Fibroblast of upper back skin (primary cell): ENCODE measurements at places on chromosomes 16 and 17.
A peak's percentile ranks its signal among the peaks of the same experiment; 100 is the strongest.

- DNase-seq, result peak; percentile 21
These were observed 21.2 kb upstream of the MON1B start for GRCh38 chr16:77169650-77170236.

GRCh38 chr17:65455972-65456343 lies 105.5 kb downstream of the AXIN2 start:
- peak; percentile 21 for DNase-seq

DNA sequence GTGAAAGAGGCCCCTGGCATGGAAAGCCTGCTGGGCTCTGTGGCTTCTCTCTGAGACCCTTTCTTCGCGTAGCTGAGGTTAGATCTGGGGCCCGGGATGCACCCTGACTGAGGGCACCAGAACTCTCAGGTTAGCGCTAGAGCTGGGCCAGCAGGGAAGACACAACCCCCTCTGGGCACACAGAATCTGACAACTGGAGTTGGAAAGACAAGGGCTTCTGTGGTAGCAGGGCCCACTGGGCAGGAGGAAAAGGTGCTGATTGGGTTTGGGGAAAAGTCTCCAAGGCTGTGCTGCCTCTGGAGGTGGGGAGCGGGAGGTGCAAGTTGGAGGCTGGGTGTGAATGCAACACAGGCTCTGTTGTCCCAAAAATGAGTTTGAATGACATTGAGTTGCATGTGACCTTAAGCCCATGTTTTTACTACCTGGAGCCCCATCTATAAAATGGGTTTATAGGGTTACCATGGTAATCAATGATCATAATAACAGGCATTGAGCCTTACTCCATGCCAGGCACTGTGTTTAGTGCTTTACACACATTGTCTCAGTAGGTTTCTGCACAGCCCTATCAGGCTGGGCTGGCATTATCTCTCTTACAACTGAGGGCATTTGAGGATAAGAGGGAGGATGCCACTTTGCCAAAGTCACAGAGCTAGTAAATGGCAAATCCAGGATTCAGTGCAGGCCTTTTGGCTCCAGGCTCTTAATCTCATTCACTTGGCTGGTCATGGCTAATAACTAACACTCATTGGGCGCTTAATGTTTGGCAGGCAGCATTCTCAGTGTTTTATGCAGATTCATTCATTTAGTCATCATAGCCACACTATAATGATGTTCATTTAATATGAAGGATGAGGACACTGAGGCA lies 9.5 kb upstream of the IGFBP4 start:
- no peak for DNase-seq

DNA sequence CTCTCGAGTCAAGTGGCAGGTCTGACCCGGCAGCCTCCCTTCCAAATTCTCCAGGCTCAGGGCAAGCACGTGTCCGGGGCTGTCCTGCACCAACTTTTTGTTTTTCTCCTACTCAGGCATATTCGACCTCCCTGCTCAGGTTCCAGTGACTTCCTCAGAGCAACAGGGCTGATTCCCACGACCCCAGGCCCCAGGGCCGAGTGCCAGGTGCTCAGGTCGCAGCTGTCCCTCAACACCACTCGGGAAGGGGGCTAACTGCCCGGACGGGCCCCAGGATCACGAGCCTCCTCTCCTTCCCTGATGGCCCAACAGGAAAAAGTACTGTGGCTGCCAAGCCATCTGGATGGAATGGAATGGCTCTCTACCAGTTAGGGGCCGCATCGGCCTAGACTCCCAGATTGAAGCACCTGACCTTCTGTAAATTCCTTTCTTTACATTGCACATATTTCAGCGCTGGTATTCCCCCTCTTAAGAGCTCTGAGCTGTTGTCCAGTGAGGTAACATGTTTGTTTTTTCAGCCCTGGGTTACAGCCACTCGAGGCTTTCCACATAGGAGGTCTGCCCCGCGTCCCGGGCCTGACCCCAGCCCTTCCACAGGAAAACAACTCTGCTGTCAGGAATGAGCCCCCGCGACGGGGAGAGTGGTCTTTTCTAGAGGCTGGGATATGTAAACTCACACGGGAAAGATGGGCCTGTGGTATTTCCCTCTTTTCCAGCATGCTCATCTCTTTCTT lies 25.0 kb downstream of the NXN start:
- DNase-seq, result peak; percentile 85

- DNase-seq, result peak; percentile 69
These were observed at the start of gene GHDC for GRCh38 chr17:42193969-42194899. Gene GHDC, minus strand, starts transcription at chr17:42194494. Its CDS starts 913 bp downstream, at chr17:42193581.

DNA sequence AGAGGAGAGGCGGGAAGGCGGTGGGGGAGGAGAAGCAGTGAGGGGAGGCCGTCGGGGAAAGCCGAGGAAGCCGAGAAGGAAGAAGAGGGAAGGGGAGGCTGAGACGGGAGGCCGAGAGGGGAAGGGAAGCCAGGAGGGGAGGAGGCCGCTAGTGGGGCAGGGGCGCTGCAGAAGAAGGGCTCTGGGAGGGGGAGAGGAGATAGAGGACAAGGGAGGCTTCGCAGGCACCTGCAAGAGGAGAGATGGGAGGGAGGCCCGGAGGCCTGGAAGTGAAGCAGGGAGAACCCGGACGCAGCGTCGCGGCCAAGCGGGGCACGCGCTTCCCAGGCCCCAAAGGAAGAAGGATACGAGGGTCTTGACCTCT lies 2.3 kb downstream of the C17orf58 start:
- no peak for DNase-seq
